D721Med (cell line): ENCODE measurements at places on chromosomes 2 and 18.

DNA sequence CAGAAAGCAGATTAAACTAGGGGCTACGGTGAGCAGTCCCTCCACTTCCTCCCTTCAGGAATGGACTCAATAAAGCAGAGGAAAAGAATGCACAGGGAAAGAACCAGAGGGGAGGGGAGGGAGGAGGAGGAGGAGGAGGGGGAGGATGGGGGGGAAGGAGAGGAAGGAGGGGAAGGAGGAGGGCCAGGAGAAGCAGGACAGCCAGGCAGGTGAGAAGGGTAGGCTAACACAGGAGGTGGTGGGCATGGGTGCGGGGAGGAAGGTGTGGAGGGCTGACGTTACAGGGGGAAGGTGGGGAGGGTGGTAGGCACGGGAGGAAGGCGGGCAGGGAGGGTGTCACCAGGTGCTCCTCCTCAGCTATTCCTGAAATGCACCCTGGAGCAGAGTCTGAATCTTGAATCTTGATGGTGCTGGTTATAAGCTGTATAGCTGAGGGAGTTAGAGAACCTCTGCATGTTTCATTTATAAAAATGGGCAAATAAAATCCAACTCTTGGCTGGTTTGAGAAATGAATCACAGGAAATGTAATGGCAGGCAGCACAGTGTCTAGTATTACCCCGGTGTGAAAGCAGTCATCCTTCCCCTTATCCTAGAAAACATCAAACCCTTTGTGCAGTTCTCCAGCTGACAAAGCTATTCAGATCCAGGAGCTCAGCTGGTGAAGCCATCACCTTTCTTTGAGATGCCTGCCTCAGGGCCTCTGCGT, 3.4 kb downstream of the TMEM18 start:
- DNase-seq, result no peak

GRCh38 chr2:5325523-5325922, 366.7 kb upstream of the SOX11 start:
- no peak for DNase-seq

DNA sequence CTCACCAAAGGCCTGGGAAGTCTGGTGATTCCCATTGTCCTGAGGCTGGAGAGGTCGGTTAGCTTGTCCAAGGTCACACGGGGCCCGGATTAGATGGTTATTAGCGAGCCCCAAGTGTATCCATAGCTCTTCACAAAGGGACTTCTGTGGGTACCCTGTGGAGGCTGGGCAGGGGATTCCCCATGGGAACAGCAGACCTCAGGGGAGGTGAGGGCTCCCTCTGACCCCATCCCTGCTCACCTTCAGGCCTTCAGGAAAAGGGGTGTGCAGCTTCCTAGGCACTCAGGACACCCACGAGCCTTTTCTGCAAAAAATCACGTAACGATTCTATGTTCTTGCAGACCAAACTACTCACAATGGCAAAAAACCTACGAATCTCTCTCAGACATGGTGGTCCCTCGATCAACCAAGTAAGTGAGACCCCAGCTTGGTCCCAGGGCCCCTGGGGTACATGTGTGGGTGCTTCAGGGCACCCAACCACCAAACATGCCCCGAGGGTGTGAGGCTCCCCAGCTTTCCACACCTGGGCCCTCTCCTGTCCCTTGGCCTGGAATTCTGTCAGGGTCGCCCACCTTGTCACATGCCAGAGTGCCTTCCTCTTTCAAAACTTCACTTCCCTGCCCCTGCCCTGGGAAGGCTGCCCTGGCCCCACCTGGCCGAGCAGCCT, 40.3 kb downstream of the PDIA6 start:
- no peak for DNase-seq

GRCh38 chr18:77208964-77209363, 40.7 kb upstream of the GALR1 start:
- no peak for DNase-seq

DNA sequence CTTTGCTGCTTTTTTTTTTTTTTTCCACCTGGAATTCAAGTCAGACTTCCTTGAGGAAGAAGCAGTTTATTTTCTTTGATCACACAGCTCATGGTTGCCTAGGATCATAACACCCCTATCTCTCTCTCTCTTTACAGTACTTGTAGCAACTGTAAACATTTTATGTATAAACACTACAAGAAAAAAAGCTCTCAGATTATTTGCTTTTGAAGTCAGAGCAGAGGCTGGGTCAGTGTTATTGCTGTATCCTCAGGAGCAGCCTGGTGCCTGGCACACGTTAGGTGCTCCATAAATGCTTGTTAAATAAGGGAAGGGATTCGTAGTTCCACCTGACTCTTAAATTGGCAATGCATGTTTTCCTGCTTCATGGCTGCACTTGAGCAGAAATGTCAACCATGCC, 221.2 kb downstream of the TGIF1 start:
- no peak for DNase-seq
